CD4-positive, alpha-beta T cell treated with Interleukin-2 at 100 ng/mL for 4 hours (primary cell): ENCODE measurements at places on chromosomes 1 and 21.

DNA sequence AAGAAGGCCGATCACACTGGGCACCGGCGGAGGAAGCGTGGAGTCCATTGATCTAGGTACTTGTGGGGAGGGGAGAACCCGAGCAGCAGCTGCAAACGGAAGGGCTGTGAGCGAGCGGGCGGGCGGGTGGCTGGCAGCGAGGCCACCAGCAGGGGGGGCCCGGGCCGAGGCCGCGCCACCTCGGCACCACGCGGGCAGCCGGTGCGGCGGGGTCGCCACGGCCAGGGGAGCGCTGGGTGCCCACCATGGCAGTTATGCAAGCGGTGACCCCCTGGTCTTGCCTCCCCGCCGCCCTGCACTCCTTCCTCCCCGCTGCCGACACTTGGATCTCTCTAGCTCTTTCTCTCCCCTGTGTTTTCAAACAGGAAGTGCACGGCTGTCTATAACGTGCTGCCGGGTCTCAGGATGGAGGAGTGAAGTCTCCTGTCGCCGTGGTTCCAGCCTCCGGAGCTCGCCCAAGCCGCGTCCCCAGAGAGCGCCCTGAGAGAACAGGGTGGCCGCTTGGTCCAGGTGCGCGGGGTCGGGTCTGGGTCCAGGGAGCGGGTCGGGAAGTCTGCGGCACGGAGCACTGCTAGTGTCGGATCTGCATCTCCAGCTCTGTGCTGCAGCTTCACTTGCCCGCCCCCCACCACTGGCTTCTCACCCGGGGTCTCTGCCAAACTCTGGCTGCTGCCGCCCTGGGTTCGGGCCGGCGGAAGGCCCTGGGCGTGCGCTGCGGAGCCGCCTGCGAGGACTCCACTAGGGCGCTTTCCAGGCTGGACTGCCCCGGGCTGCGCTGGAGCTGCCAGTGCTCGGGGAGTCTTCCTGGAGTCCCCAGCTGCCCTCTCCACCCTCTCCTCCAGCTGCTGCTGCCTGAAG is 22.7 kb downstream of the LRRC8D start:
- DNase-seq: peak; percentile 77

DNA sequence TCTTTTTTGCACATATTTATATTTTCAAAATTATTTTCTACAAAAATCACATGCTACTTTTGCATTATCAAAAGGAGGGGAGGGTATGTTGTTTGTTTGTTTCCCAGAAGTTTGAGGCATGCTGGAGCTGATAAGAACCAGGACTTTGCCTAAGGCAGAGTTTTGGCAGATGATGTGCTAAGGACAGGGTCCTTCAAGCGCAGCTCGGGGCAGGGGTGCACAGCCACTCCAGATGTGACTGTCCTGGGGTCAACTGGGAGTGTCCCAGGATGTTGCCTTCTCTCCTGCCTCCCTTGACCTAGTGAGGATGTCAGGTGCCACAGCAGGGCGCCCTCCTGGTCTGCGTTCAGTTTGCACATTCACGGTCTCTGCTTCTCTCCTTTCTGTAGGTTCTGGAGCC is 42.6 kb upstream of the SRRM1 start:
- DNase-seq: no peak

- no peak for DNase-seq
These were observed 735.4 kb downstream of the PTPRU start for GRCh38 chr1:29971703-29972102.

- no peak for DNase-seq
These were observed 43.7 kb upstream of the LRRC7 start for GRCh38 chr1:69524015-69524414.

GRCh38 chr1:235468004-235468403 is 36.2 kb downstream of the B3GALNT2 start:
- no peak for DNase-seq

DNA sequence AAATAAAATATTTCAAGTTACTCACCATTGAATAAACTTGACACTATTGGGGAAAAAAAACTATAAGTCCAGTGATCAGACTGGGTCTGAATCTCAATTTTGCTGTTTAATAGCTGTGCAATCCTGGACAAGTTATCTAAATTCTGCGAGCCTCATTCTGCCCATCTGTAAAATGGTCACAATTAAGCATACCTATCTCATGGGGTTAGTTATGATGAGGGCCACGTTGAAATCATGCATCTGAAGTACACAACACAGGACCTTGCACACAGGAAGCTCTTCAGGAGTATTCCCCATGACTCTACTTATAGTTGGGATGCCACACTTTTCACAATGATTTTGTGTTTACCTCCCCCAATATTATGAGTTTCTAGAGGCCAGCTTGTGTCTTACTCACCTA is 3.8 kb upstream of the HTR1D start:
- no peak for DNase-seq

DNA sequence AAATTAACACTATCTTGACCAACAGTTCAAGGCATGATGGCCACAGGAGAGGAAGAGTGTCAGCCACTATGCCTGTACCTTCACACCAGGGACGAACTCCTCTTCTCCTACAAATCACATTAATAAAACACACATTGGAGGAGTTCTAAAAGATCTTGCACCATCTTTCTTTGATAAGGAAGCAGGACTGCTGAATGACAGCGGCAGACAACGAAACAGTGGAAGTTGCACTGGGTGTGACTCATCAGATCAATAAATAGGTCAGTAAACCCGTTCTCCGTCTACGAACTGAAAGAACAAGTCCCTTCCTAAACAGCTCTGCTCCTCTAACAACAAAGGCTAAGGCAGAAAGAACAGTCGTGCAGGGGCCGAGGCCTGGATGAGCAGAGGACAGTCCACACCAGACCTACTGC is 23.1 kb downstream of the UBE2G2 start:
- DNase-seq: no peak

DNA sequence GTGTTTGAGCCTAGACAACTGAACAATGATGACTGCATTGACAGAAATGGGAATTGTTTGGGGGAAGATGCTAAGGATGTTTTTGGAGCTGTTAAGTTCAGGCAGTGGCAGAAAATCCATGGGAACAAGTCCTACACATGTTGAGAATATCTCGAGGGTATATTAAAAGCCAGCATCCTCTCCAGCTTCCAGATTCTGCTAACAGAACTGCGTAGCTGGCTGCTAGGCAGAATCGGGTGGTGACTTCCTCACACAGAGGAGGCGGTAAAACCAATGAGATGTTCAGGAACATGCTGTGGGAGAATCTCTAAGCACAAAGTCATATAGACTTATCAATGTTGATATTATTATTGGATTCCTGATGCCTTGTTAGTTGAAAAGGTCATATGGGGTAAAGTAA is 14.8 kb downstream of the FAM163A start:
- no peak for DNase-seq

GRCh38 chr1:5757187-5757805 is 234.9 kb downstream of the NPHP4 start:
- no peak for DNase-seq

DNA sequence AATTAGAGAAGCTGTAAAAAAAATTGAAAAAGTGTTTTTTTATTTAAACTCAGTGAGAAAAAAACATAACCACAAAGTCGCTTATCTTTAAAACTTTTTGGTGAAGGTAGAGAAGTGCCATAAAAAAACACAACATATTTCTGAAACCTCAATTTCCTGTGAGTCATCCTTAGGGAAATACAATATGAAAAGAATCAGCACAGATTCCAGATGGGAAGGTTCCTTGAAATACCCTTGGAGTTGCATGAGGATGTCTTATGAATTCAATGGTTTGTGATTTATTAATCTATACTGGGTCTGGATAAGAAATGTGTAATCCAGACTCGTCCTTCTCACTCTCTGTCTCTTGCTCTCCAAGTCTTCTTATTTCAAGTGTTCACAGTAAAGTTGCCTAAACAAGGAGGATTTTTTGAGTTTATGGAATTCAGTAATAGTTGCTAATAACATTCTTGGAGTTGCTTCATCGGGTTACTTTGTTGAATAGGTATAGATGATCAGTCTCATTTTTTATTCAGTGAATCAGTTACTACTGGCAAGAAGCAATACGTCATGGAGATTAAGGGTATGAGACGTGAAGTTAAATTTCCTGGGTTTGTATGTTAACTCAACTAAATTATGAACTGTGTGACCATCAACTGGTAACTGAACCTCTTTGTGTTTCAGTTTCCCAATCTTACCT is 191.4 kb downstream of the KCNK2 start:
- DNase-seq: no peak

- no peak for DNase-seq
These were observed 38.2 kb downstream of the MATN1 start for GRCh38 chr1:30684881-30685795.

DNA sequence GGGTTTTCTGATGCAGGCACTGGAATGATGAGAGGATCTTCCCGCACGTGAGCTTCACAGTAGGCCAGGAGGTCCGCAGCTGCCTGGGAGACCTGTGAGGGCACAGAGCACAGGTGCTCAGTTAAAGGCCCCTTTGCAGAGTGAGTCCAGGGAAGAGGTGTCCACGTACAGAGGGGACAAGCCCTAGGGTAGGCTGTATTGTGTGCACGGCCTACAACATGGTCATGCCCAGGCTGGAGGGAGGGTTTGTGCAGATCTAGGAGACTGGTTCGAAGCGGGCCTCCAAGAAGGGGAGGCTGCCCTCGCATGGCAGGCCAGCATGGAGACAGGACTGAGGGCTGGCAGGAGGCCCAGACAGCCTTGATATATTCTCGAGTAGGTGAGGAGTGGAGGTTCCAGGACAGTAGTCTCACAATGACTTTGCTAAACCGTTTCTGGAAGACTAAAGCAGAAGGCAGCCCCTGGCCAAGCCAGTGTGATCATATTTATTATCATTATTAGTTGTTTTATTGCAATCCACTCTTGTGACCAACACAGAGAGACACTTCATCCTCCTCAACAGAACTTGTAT is 48.0 kb upstream of the B3GALNT2 start:
- no peak for DNase-seq

GRCh38 chr1:89757532-89757931 is 63.3 kb upstream of the LRRC8D start:
- peak; percentile 41 for DNase-seq

- no peak for DNase-seq
These were observed 932 bp upstream of the FCRLA start for GRCh38 chr1:161706113-161706481.

GRCh38 chr1:248316796-248317195 is 7.6 kb downstream of the OR2M7 start:
- no peak for DNase-seq

DNA sequence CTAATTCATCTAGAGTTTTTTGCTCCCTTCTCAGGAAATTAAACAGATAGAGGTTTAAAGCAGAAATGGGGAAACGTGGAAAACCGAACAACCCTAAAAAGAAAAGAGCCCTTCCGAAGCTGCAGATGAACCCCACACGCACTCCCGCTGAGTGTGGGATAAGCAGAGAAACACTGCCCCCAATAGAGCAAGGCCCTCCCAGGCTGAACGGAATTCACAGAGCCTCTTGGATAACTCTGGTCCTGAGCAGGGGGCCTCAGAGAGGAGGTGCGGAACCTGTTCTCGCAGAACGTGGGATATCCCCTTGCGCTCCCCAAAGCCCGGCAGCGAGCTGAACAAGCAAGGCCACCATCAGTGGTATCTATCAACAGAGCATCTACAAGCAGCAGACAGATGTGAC is 44.9 kb downstream of the SSBP3 start:
- no peak for DNase-seq

DNA sequence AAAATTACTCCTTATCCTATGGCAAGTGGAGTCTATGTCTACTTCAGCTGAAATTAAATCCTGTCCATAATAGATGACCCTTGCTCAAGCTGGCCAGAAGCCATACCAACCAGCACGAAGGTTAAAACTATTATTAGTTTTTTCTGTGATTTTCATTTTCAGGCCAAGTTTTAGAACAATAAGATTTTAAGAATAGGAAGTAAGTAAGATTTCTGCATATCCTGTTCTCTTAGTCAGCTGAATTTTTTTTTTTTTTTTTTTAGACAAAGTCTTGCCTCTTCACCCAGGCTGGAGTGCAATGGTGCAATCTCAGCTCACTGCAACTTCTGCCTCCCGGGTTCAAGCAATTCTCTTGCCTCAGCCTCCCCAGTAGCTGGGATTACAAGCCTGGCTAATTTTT is 6.1 kb upstream of the RBP7 start:
- no peak for DNase-seq

DNA sequence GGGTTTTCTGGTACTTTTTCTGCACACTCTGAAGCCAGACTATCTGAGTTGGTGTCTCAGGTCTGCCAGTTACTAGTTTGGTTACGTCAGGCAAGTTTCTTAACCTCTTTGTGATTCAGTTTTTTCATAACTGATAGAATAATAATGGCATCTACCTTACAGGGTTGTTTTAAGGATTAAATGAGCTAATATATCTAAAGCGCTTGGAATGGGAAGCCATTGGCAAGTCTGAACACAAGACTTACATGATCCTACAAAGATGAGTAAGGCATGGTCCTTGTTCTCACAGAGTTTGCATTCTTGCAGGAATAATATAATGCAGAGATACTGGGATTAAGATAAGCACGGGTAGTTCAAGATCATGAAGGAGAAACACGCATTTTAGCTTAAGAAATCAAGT is 9.2 kb upstream of the DENND2D start:
- no peak for DNase-seq

DNA sequence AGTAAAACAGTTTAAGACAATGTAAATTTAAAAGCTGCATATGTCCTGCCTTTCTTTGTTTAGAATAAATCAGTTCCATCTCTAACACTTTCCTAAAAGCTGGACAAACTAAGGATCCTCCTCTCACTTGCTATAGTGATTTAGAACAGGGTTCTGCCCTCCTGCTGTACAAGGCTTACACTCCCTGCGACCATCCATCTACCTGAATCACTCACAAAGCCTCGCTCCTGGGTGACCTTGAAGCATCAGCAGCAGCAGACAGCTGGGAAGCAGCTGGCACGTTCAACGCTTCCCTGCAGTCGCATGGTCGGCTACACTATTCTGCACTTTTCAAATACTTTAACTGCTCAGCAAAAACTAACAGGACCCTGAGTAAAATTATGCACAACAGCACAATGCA is 128.0 kb downstream of the NTPCR start:
- no peak for DNase-seq

DNA sequence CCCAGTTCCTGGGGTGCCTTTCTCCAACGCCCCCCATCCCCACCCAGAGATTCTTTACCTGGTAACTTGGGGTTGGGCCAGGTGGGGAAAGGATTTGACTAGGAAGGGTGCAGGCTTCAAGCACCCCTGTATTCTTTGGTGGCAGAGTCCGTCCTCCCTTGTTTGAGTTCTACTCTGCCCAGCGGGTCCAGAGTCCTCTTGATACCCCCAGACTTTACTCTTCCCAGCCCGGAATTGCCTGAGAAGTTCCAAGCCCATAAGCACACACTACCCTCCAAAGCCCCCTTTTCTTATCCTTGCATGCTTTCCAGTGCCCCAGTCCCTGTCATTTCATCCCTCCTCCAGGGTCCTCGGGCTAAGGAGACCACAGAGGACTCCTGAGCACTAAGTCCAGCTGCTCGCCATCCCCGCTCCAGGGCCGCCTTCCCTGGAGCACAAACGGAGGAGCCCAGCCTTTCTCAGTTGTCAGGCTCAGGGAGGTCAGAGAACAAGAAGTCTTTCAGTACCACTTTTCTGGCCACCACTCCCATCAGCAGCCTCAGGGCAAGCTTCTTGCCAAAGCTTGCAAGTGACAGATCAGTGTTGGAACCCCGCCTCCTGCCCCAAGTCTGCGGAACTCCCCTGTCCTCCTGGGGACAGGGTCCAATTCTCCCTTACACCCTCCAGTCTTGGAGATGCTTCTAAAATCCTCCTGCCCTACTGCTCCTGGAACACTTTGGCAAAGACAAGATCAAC is 12.2 kb downstream of the SLC45A3 start:
- no peak for DNase-seq

GRCh38 chr1:183315991-183316758 is 102.0 kb downstream of the NMNAT2 start:
- DNase-seq: no peak

- DNase-seq: no peak
These were observed 2.1 kb upstream of the EDN2 start for GRCh38 chr1:41486371-41487125.

- no peak for DNase-seq
These were observed 48.9 kb upstream of the TADA1 start for GRCh38 chr1:166924823-166925541.
